ENCODE measurements at places on chromosomes 5 and 9.
A peak's percentile ranks its signal among the peaks of the same experiment; 100 is the strongest.

GRCh38 chr5:65203746-65204145 is 278.0 kb downstream of the ADAMTS6 start:
- DNase-seq: no peak

DNA sequence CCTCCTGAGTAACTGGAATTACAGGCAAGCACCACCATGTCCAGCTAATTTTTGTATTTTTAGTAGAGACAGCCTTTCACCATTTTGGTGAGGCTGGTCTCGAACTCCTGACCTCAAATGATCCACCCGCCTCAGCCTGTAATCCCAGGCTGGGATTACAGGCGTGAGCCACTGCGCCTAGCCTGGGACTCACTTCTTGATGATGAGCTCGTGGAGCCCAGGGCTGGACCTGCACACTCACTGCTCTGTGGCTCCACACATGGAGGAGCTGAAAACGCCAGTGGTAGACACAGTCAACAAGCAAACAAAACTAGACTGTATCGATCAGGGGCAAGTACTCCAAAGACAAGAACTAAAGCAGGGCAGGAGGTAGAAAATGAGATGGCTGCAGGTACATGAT is 59.8 kb upstream of the RPL26L1 start:
- DNase-seq: no peak

DNA sequence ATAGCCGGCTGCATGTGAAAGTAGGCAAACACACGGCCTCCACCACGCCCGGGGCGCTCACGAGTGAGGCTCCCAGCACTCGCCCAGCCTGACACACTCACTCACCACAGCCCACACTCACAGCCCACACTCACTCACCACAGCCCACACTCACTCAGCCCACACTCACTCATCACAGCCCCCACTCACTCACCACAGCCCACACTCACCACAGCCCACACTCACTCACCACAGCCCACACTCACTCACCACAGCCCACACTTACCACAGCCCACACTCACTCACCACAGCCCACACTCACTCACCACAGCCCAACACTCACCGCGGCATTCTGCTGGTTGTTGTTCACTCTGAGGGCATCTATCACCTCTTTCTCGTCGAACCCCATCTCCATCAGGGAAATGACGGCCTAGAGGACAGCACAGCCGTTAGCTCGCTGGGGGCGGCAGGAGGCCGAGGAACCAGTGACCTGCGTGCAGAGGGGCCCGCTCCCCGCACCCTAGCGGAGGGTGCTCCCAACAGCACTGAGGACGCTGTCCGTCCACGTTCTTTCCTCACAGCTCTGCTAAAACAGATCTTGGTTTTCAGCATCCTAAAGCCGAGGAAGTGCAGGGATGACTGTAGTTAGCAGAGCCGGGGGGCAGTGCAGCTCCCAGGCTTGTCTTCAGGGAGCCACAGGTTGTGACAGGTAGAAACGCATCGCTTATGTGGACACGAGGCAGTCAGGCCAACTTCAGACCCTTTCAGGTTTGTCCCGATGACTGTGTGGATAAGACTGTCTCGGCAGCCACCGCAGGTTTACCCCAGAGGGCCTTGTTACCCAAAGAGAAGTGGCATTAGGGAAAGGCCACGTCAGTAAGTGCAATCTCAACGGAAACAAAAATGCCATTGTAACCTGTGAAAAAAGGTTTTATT is 21.6 kb downstream of the UBAC1 start:
- DNase-seq: no peak

GRCh38 chr9:38117651-38118050 is 48.6 kb upstream of the SHB start:
- no peak for DNase-seq

GRCh38 chr5:172733131-172733973 is 37.6 kb downstream of the DUSP1 start:
- DNase-seq: peak; percentile 48

GRCh38 chr5:180140079-180140554 is 68.6 kb upstream of the RNF130 start:
- no peak for DNase-seq

DNA sequence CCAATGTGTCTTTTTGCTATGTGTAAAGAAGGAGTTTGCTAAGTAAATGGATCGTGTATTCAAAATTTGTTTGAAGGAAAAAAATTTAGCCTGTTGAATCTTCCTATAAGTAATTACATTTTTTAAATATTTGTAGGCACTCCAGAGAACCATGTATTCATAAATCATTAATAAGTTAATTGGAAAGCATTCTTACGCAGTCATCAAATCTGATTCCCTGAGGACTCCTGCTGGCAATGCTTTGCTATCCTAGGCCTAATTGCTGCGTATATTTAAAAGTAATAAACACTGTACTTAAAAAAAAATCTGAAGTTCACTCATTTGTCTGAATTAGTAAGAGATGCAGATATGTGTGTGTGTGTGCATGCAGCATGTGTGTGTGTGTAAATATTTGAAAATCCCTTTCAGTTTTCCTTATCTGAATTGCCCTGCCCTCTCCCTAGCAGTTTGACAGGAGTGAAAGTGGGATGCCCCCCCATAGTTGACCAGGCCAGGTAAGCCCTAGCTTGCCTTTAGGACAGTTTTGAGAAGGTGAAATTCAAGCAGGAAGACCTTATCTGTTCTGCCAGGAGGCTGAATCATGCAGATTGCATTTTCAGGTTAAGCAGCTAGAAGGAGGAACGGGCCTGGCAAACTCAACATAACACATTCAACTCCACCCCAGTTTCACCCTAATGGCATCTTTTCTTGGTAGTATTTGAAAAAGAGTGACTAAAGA is 81.2 kb upstream of the DNAH5 start:
- DNase-seq: no peak

DNA sequence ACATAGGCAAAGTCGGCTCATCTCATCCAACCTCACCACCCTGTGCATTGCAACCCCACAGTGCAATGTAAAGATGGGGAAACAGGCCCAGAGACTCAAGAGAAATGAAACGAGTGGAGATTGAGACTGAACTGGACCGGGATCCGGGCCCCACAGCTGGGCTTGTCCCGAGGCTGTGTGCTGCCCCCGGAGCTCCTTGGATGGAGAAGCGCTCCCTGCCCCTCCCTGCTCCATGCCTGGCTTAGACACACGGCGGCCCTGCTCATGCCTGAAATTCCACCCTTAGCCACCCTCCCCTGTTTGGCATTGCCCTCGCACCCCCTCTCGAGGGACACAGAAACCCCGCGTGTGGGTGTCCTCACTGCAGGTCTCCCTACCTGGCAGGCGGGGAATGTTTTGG is 27.2 kb upstream of the FCN1 start:
- no peak for DNase-seq

- DNase-seq: no peak
Measured at GRCh38 chr5:138949988-138950387, 74.9 kb upstream of the LRRTM2 start.

DNA sequence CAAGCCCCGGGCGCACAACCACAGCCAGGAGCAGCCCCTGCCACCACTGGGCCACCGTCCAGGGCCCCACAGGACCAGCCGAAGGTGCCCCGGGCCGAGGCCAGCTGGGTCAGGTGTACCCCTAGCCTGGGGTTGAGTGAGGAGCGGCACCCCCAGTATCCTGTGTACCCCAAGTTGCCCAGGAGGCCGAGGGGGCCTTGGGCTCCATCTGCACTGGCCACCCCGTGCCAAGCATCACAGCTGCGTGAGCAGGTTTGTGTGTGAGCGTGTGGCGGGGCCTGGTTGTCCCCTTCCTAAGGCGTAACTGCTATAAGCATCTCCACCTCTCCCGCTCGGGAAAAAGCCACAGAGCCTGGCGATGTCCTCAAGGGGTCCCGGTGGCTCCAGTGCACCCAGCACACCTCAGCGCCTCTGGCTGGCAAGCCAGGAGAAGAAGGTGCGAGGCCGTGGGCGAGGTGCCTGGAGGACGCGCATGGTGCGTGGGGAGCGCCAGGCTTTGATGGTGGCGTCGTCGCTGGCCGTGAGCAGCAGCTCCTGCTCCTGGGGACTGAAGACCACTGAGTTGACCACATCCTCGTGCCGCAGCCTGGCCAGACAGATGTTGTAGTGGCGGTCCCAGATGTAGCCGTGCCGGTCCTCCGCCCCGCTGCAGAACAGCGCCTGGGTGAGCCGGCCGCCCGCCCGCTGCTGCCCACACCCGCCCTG is 3.9 kb downstream of the FBXW5 start:
- DNase-seq: no peak

GRCh38 chr5:144191998-144192397 is 21.3 kb downstream of the KCTD16 start:
- DNase-seq: peak; percentile 59

DNA sequence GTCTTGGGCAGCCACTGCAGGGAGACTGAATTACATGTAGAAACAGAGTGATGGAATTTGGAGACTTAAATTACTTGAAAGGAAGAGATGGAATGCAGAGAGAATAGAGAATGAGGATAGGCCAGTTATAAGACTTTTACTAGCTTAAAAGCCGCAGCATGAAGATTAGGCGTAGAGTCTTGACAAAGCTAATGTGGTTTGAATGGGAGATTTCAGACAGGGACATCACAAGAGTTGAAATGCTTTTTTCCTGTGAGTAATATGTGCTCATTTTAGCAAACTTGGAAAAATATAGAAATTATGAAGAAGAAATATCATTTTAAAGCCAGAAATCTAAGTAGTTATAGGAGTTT is 7.5 kb downstream of the CENPP start:
- no peak for DNase-seq

GRCh38 chr5:151601391-151601790 is 10.3 kb upstream of the FAT2 start:
- no peak for DNase-seq

- DNase-seq: no peak
Measured at GRCh38 chr5:31725996-31726395, 87.1 kb downstream of the PDZD2 start.

DNA sequence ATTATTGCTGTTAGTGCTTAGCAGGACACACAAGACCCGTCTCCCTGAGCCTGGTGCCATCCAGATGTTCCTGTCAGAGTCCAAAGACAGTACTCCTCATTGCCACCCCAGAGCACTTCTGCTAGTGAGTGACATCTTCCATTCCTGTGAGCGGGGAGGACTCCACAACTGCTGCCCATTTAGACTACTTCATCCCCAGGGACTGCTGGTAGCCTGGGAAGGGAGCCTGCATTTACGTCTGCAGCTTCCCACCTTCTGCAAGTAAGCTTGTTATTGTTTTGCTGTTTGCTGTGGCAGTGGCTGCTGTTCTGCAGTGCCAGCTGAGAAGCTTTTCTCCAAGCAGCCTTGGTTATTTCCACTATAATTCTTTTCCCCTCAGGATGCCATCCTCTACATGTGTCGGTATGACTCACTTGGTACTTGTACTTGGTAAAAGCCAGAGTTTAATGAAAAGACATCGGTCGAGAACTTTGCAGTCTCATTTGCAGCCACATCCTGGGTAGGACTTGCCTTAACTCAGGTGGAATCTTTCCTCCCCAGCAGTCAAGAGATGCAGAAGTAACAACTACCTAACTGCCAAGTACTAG is 10.6 kb upstream of the MAP1B start:
- no peak for DNase-seq

GRCh38 chr5:95449460-95449859 is 58.3 kb downstream of the FAM81B start:
- DNase-seq: no peak

DNA sequence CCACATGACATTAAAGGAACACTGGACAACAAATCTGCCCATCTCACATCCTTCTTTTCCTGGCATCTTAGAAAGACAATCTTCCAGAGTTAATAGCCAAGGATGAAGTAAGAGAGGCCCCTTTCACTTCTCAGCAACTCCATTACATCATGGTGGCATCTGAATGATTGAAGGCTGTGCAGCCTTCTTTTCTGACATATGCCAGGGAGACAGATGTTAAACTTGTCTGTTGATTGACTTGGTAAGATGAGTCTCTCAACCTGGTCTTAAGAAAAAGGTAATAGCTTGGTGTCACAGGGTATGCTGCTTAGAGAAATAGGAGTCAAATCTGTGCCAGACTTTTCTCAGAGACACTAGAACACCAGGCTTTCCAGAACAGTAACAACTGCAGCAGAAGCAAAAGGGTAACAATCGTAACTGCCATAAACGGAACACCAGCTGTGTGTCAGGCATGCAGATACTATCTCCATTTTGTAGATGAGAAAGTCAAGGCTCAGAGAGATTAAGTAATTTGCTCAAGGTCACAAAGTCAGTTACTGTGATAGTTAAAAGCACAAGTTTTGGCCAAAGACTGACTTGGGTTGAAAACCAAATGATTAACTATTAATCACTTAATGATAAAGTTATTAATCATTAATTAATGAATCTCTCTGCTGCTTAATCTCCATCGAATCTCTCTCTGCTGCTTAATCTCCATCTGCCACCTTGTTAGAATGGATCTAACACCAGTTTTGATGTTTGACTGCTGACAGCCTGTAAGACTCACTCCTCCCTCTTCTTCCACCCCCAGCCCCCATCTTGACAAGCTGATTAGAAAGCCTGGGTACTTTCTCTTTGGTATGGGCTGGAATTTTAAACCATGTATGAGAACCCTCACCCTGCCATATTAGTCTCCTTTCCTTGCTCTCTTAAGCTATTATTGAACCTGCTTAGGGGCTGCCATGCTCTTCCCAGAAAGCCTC is 353.5 kb downstream of the ENC1 start:
- no peak for DNase-seq

- no peak for DNase-seq
Measured at GRCh38 chr9:114283551-114284111, 39.3 kb upstream of the ORM1 start.

- DNase-seq: no peak
Measured at GRCh38 chr5:32538031-32538547, 47.3 kb upstream of the SUB1 start.

DNA sequence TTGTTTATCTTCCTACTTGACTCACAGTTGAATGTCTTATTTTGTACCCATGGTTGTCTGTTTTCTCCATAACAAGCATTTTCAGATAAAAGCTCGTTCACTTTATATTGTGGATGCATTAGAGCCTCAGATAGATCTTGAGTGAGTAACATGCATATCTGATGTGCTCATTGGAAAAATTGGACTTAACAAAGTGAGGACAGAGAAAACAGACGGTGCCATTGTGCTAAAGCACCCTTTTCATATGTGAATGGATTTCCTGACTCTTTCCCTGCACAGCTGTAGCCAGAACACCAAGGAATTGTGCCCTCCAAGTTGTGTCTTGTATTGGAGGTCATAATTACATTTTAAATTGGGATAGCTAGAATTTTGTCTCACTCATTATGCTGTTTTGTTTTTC is 325.8 kb upstream of the MEF2C start:
- DNase-seq: no peak

- DNase-seq: no peak
Measured at GRCh38 chr9:115690786-115691496, 462.6 kb upstream of the PAPPA start.

Measured in suppressor macrophage (primary cell).